Posterior vena cava (tissue), 2 donors: ENCODE measurements at places on chromosomes 7 and 10. TPM values are rescaled to one million over a fixed set of nuclear protein-coding genes. Genes with fewer than 3 reads are reported as not detected.

The STAG3 gene
- total RNA-seq: 0.52 TPM

The SPAM1 gene
- total RNA-seq: not detected

The CLRN3 gene
- total RNA-seq: not detected

The CLDN3 gene
- total RNA-seq: not detected

The ZNF22 gene
- total RNA-seq: 17.4 TPM

The NODAL gene
- total RNA-seq: not detected

The ZNF365 gene
- total RNA-seq: 0.23 TPM

The ATOH7 gene
- not detected for total RNA-seq

The AKR1D1 gene
- not detected for total RNA-seq

The SMNDC1 gene
- 26.4 TPM for total RNA-seq
